Inflammatory macrophage (primary cell): ENCODE measurements at places on chromosomes 1 and 21.
A peak's percentile ranks its signal among the peaks of the same experiment; 100 is the strongest.

DNA sequence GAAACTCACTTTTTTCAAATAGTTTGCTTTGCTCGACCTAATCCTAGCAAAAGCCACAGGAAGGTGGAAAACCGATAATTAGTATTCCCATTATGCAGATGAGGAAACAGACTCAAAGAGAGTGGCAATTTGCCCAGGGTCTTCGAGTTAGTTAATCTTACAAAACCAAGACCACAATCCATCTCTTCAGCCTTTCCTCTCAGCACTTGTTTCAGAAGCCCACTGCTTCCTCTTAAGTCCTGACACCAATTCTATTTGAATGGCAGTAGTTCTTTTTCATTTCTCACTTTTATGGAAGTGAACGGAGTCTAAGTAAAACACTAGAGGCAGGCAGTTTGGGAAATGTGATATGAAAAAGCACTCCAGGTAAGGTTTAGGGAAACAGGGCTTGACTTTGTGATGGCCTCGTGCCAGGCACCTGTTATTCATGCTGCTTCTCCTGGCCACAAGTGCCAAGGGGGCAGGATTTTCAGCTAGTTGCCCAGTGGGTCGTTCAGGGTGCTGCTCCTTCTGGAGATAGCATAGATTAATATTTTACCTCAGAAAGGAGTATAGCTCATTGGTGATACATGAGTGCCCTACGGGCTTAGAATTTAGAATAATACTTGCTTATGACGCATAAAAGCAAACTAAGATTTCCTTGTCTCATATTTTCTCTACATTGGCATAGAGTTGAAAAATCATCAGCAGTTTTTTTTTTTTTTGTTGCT is 76.6 kb upstream of the NRIP1 start:
- DNase-seq = no peak

DNA sequence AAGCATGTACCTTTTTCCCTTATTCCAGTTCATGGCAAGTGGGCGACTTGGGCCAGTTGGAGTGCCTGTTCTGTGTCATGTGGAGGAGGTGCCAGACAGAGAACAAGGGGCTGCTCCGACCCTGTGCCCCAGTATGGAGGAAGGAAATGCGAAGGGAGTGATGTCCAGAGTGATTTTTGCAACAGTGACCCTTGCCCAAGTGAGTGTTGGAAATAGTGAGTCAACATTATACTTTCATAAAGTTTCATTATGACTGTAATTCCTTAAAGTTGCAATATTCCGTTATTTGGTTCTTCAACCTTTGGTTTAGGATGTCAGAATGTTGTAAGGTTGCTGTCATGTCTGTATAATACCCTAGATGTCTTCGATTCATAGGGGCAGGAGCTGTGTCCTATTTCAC is 230.5 kb downstream of the TPR start:
- no peak for DNase-seq

DNA sequence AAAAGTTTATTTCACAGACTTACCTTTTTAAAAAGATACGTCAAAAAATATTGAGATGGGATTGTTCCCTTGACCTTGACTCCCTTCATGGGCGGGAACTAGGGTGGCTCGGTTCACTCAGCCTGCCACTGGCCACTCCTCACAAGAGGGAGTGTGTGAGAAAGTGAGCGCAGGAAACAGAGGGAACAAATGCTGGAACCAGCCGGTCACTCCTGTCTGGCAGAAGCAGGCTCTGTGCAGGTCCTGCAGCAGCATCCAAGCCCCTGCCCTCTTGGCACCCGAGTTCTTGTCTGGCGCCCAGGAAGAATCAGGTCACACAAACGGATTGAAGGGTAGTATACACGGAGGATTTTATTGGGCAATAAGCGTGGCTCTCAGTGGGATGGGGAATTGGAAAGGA is 58.9 kb downstream of the ZNF648 start:
- DNase-seq = no peak

DNA sequence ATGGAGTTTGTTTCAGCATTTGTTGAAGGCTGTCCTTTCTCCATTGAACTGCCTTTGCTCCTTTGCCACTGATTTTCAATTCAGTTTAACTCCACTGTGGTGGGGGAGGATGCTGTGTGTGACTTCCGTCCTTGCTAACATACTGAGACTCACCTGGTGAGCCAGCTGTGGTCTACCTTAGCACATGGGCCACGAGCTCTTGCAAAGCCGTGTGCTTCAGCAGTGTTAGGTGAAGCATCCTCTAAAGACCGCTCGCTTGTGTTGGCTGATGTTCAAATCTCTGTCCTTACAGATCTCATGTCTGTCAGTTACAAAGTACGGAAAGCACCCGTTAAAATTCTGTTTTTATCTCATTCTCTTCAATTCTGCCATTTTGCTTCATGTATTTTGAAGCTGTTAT is 3.6 kb upstream of the SPATC1L start:
- DNase-seq = no peak

DNA sequence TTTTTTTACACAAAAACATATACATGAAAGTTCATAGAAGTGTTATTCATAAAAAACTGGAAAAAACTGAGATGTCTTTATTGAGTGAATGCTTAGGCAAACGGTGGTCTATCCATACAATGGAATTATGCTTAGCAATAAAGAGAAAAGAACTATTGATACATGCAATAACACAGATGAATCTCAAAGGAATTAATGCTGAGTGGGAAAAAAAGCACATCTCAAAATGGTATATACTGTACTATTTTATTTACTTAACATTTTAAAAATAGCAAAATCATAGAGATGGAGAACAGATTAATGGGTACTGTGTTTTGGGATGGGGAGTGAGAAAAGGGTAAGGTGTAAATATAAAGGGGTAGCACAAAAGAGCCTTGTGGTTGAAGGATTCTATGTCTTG is 29.8 kb downstream of the METTL18 start:
- DNase-seq = no peak

GRCh38 chr1:10755970-10756521 is 40.4 kb downstream of the CASZ1 start:
- DNase-seq = peak; percentile 66

- no peak for DNase-seq
These were observed 14.7 kb upstream of the ZBTB40 start for GRCh38 chr1:22436948-22437347.

- DNase-seq = no peak
These were observed 14.0 kb upstream of the PABPC4 start for GRCh38 chr1:39590546-39590945.

DNA sequence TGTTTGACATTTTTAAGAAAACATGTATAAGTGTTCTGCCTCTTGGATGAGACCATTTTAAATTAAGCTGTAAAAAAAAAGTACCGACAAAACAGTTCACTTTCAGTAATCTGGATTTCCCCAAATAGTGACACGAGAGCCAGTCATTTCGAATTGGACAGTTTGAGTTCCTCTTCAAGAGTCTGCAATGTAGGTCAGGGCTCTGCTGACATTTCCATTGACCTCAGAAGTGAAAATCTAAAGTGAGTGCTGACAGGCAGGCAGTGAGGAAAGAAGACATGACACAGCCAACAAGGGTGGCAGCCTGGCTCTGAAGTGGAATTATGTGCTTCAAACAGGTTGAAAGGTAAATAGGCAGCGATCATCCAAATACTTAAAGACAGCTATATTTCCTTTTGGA is at the start of gene IL23R:
IL23R (plus strand) TSS at position 259 of the 400 bp plus-strand sequence. CDS start 1,667 bp downstream, outside the sequence.
- no peak for DNase-seq

DNA sequence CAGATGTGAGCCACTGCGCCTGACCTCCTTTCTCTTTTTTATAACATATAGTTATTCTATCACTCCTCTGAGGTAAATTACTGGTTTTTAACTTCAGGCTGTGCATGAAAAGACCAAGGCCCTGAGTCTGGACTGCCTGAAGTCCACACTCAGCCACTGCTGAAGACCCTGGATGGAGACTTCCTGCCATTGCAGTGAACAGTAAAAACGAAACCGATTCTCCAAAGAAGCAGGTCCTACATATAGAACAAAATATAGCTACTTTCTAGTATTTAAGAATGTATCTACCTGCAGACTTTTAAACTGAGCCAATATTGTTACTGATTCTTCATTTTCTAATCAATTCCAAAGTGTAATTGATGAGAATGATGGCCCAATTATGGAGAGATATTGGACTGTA is 232.8 kb downstream of the CHRM3 start:
- DNase-seq = no peak

DNA sequence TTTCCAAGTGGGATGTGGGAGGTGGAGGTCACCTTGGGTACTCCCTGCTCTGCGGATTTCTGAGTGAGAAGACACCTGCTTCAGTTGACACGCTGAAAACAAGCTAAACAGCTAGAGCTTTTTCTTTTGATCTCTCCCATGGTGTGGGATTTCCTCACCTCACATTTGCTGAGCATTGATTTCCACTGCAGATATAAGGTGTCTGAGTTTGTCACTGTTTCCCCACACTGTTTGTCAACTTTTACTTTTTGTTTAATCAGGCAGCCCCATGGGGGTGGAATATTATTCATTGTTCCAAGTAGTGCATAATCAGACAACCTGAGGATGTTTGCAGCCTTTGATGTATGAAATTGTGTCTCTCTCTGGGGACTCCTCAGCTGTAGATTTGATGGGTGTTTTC is 49.5 kb downstream of the FASLG start:
- DNase-seq = no peak

DNA sequence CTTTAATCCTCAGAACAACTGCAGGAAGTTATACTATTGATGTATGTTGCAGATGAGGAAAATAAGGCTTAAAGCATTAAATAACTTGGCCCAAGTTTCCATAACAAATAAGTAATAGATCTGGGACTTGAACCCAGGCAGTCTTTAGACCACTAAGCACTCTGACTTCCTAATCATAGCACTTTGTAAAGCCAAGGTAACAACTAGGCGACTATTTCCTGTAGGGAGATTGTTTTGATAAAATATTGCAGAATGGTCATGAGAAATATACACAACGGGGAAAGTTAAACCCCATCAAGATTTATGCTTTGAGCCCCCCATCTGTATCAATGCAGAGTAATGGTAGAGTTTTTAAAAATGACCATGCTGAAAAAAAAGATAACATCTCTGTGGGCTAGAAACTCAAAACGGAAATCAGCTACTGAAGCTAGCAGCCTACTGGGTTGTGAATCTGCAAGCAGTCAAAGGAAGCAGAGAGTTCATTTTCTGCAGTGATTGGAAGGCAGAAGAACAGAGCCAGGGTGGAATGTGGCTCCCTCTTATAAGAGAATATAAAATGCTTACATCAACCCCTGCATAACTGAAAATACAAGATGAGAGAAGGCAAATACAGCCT is 111.2 kb upstream of the OLIG2 start:
- DNase-seq = no peak

GRCh38 chr1:223486366-223486765 is 93.2 kb downstream of the CCDC185 start:
- DNase-seq = no peak

DNA sequence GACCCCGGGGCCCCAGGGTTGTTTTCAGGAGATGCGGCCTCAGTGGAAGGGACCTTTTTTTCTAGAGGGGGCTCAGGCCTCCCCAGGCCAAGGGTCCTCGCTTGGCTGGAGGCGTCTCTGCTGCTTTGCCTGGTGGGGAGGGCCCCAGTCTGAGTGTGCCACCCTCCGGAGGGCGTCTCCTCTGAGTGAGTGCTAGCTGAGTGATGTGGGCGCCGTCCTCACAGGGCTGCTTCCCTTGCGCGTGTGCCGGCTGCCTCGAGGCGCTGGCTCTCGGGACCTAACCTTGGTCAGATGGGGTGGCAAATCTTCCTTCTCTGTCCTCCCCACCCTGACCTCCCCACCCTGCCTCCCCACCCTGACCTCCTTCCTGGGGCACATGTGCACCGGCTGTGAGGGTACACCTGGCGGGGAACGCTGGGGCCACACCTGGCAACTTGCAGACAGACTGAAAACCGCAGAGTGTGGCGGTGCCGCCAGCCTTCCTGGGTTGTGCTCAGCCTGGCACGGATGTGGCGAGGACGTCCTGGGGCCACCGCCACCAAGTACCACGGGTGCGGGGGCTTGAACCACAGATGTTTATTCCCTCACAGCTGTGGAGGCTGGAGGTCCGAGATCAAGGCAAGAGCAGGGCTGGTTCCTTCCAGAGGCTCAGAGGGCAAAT is 93.0 kb upstream of the TTC34 start:
- DNase-seq = no peak

- peak; percentile 73 for DNase-seq
These were observed 1.9 kb upstream of the ZFYVE9 start for GRCh38 chr1:52139817-52140540.

DNA sequence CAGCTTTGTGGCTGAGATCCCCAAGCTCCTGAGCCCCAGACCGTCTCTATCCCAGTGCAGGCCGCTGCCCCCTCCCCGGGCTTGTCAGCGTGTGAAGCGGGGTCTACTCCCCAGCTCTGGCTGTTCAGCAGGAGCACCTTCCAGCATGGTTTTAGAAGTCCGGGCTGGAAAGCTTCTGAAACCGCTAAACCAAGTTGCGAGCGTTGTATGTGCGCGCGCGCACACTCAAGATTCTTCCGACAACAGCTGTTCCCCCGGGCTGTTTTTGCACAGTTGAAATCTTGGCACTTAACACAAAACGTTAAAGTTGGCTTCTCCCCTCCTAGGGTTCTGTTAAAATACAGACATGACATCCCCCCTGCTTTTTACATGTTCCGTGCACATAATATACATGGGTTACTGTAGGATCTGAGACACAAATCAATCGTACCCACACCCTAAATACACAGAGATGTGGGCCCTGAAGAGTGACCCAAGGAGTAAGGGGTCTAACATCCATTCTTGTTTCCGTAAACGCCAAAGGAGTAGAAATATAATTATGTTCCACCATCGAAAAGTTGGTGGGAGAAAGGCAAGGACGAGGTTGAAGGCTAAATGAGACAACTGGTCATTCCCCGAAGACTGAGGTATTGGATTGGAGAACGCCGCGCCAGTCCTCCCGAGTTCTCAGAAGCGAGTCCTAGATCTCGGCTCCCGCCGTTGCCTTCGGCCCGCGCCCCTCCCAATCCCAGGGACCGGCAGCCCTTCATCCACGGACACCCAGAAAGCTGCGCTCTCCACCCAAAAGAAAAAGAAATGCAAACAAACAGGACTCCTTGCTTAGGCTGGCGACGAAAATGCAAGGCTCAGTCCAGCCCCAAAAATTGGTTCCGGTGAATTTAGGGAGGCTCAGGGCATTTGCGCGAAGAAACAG is 1.3 kb downstream of the TBX15 start:
- no peak for DNase-seq

- DNase-seq = peak; percentile 55
These were observed 133.6 kb downstream of the SYF2 start for GRCh38 chr1:25098717-25099116.

DNA sequence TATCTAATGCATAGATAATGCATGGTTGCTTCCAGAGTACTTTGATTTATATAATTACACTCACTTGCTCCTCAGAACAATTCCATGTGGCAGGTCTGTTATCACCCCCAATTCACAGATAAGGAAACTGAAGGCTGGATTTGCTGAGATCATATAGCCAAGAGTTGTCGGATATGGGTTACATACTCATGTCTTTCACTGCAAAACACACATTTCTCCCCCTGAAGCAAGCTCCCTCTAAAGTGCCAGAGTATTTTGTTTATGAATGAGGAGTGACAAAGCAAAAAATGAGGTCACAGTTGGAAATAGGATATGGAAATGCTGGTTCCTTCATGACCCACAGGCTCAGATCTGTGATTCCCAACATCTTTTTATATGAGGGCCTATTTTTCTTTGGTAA is 134.2 kb downstream of the ROR1 start:
- no peak for DNase-seq

- no peak for DNase-seq
These were observed 17.1 kb upstream of the C1orf87 start for GRCh38 chr1:60090655-60091054.
